ENCODE measurements at places on chromosomes 12 and 14. TPM values are rescaled to one million over a fixed set of nuclear protein-coding genes. Genes with fewer than 3 reads are reported as not detected.

The PRB3 gene
- total RNA-seq: not detected

The PIP4P1 gene
- 22.8 TPM for total RNA-seq

The TAS2R7 gene
- not detected for total RNA-seq

The TAS2R14 gene
- total RNA-seq: 3.7 TPM

The TRPV4 gene
- 1.7 TPM for total RNA-seq

The SIRT4 gene
- 0.96 TPM for total RNA-seq

The SERPINA4 gene
- not detected for total RNA-seq

The KRT2 gene
- not detected for total RNA-seq

The CLEC4A gene
- not detected for total RNA-seq

The PPTC7 gene
- 5.6 TPM for total RNA-seq

The DDN gene
- total RNA-seq: 0.38 TPM

The SIX1 gene
- 0.38 TPM for total RNA-seq

The RARG gene
- 21.9 TPM for total RNA-seq
